ENCODE measurements at places on chromosomes 1 and 21.
A peak's percentile ranks its signal among the peaks of the same experiment; 100 is the strongest.

GRCh38 chr21:35399706-35400105 is 350.6 kb upstream of the RUNX1 start:
- DNase-seq = no peak

DNA sequence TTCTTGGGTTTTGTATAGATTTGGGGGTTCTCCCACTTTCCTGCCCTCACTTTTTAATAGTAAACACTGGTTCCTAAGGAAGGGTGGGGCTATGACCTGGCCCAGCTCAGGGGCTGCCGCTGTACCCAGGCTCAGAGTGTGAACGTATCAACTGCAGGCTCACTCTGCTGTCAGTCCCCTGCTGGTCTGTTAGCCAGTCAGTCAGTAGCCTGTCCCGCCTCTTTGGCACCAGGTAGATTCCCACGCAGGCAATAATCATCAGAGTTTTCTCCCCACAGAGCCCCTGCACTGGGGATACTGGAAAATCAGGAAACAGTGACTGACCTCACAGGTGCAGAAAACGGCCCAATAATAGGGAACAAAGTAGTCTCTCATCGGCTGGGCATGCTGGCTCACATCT is 15.0 kb upstream of the ALPL start:
- no peak for DNase-seq

GRCh38 chr1:159835356-159835755 is 8.7 kb downstream of the SLAMF8 start:
- no peak for DNase-seq

GRCh38 chr1:177274687-177275211 is 104.0 kb downstream of the BRINP2 start:
- no peak for DNase-seq

DNA sequence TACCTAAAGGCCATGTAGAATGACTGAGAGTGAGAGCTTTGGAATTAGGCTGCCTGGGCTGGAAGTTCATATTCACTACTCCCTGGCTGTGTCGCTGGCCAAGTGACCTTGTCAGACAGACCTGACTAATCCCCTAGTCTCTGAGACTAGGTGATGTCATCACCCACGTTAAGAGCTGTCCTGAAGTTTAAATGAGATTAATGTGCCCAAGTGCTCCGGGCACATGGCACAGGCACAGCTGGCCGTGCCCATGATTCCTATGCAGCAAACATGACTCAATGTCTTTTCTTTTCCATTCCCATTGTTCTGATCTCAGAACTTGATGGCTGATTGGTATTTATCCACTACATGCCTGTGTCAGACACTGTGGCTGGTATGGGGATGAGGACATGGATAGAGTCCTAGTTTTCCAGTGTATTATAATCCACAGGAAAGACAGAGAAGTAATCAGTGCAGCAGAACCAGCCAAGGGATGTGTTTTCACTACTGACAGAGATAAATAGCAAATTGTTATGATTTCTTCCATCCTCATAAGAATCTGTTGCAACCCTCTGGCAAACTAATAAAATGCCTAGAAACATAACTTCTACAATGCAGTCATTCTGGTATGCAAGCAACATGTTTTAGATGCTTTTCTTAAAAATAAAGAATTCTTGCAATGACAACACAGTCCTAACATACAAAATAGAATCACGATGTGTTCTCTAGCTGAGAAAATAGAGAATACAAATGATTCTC is 180.9 kb downstream of the PCP4 start:
- DNase-seq = no peak

GRCh38 chr1:156750191-156750672 is 1.2 kb downstream of the HDGF start:
- DNase-seq = peak; percentile 25

DNA sequence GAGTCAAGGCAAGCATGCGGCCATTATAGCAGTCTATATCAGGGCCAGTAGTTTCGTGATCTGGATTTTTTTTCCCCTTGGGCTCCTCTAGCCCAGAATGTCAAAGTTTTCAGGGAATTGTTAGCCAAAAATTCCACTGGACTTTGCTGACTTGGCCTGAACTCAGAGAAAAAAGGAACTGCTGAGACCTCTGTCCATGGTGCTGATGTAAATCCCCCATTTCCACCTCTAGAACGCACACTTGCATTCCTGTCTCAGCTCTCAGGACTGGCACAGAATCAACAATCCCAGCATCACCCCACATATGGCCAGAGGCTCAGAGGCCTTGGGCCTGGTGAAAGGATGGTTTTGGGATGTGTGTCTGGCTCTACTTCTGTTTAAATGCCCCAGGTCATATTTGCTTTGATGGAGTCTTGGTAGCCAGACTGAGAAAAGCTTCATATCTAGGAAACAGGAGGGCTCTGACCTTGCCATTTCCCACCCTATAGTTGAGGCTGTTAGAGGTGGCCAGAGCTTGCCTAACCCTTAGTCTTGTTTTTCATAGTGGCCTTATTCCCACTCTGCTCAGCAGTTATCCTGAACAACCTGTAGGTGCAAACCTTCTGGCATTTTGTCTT is 16.9 kb upstream of the EFCAB14 start:
- DNase-seq = no peak

DNA sequence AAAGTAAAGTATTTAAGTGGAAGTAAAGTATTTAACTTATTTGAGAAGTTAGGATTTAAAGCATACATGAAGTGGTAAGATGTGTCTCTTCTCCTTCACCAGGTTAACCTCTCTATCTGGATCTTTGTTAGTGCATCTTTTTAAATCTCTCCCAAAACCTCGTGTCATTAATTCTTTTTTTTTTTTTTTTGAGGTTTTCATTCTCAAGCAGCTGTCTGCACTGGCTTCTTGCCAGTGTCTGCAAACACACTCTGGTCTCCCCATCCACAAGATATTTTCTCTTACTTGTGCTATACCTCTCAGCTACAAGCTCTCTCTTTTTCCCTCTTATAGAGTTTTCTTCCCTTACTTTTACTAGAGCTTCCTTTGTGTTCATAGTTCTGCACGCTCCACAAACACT is 49.0 kb downstream of the CLDN17 start:
- no peak for DNase-seq
